Fibroblast of skin of right quadriceps (primary cell): ENCODE measurements at places on chromosomes 5 and 9.
A peak's percentile ranks its signal among the peaks of the same experiment; 100 is the strongest.

DNA sequence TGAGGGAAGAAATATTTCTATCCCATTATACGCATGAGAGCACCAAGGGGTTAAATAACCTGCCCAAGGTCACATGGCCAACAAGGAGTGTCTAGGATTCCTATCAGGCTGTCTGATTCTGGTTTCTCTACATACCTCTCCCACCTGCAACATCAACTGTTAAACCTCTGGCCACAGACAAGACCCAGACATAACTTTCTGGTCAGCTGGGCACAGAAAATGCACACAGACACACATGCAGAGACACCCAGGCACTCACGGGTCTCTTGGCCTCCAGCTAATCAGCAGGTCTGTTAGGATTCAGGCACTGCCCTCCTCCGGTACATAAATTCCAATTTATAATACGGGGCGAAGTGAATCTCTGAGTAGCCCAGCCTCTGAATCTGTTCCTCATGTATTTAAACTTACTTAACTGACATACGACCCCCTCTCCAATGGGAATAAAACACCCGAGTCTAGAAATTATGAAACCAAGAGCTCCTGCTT is 1.5 kb downstream of the SEPTIN8 start:
- no peak for DNase-seq

- DNase-seq, result no peak
These were observed 92.4 kb upstream of the IFNK start for GRCh38 chr9:27431543-27432147.

GRCh38 chr5:115892021-115892420 is 50.3 kb downstream of the AP3S1 start:
- DNase-seq, result no peak

- peak; percentile 71 for DNase-seq
These were observed 51.5 kb downstream of the UBE2R2 start for GRCh38 chr9:33868440-33868973.

DNA sequence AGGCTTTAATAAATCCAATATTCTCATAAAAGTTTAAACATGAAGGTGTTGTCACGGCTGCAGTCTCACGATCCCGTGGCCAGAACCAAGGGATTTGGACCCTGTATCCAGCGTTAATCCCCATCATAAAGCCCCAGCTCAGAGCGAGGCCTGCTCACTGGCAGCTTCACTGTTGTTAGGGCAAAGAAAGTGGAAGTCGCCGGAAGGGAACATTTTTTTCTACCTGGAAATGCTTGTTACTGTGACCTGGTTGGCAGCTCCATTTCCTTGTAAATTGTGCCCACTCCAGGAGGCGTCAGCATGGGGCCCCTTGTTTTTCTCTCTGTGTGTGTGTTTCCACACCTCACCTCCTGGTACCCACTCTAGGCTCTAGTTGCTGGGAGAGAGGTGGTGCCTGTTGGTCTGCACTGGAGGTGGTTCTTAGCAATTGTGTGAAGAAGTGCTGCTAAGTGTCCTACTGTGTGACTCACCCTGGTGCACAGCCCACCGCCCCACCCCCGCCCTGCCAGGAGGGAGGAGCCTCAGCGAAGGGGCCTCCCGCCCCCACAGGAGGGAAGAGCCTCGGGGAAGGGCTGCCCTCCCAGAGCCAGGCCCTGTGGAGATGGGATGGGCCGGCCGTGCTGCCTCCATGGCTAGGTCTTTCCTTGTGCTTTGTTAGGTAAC is 105.1 kb downstream of the EHMT1 start:
- peak; percentile 43 for DNase-seq
